SK-N-DZ (cell line): ENCODE measurements at places on chromosomes 4 and X.

DNA sequence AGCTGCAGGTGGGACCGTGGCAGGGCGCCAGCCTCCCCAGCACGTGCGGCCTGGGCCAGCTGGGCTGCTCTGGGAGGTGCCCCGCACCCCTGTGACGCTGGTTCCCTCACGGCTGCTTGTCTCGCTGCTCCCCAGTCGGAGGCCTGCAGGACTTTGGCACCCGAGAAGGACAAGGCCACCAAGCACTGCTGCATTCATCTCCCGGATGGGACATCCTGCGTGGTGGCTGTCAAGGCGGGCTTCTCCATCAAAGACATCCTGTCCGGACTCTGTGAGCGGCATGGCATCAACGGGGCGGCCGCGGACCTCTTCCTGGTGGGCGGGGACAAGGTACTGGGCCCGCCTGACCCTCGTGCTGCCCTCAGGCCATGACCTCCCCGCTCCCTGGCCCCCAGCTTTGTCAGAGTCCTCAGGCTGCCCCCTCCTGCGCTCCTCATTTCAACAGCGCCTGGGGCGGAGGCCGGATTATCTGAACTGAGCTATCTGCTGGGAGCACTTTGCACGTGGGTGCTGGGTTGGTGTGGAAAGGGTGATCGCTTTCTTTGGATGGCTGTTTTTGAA is 19.4 kb upstream of the HGFAC start:
- DNase-seq, result no peak

GRCh38 chr4:121988950-121989349 is 37.1 kb upstream of the TRPC3 start:
- DNase-seq, result no peak

DNA sequence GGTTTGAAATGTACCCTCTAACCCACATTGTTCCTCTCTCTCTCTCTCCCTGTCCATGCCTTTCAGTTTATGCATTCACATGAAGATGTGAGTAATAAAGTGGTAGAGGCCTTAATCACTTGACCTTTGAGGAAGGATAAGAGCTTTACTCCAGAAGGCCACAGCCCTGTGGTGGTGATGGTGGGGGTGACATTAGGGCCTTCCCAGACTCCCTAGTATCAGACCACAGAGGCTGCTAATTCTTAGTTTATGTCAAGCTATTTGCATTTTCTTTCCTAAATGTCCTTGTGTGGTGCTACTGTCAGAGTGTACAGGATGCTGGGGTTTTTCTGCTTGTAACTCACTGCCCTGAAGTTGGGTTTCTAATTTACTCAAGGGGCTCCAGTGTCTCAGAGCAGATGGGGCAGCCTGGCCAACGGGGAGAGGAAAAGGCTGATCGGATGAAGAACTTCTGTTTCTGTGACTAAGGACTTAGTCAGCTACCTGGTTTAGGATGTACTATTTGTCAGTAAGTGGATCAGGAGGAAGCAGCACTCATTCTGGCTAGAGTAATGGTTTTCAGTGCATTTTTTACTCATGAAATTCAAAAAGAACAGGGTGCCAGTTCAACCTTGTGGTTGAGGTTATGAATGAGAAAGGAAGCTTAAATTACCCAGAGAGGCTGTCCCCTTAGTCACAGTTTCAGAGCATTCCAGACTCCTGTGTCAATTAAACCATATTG is 509.6 kb upstream of the DIPK2B start:
- DNase-seq, result no peak

DNA sequence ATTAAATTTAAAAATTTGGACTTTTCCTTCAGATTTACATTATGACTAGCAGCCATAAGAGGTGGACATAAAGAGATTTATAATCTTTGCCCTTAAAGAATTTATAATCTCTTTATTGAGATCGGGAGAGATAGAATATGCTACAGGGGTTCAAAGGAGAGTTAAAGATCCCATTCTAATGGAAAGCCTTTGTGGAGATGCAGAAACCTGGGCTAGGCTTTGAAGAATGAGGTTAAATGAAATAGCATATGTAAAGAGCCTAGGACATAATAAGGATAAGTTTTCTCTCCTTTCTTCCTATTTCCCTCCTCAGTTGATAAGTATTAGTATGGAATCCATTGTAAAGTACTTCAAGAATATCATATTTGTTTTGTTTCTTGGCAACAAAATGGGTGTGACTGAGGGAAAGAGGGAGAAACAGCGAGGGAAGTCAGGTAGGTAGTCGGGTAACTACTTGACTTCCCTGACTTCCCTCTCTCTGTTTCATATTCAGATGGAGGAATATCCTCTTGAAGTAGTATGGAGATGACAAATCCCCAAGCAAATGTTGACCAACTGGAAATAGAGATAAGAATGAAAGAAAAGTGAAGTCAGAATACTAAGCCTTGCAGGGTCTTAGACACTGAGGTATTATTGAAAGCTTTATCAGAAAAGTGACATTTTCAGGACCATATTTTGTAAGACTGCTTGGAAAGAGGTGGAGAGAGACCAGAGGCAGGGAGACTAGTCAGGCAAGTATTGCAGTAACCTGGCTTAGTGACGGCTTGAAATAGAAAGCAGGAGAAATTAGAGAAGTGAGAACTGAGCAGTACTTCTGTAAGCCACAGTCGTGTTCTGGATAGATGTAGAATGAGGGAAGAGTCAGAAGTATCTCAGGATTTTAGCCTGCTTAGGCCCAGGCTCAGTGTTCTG is 82.9 kb downstream of the PDLIM5 start:
- DNase-seq, result no peak

- no peak for DNase-seq
Measured at GRCh38 chrX:66232296-66232695, 68.2 kb downstream of the HEPH start.

GRCh38 chr4:111879539-111879938 is 265.7 kb upstream of the FAM241A start:
- DNase-seq, result no peak
